ENCODE measurements at places on chromosomes 7 and 10.

DNA sequence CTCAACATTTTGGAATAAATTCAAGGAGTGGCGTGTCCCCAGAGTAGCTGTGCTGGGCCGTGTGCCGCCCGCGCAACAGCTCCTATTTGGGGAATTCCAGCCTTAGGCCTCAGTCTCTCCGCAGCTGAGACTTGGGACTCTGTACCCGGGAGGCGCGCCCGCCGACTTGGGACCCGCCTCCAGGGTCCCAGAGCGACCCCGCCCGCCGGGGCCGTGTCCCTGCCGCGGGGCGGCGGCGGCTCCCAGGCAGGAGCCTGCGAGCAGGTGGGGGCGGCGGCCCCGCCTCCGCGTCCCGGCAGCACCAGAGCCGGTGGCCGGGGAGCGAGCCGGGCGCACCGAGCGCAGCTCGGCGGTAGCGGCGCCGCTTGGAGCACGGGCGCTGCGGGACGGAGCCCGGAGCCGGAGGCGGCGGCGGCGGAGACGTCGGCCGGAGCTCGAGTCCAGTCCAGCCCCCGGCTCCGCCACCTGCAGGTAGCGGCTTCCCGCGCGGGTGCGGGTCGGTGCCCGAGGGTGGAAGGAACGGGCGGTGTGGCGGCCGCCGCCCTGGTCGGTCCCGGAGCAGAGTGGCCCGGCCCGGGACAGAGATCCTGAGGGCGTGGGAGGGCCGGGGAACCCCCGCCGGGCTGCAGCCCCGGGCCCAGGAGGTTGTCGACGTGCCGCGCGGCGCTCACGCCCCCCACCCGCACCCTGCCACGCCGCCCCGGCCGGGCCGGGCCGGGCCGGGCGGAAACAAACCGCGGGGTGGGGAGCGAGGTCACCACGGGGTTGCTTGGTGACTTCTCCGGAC, at the start of gene WIPF3:
TSS of gene WIPF3 (plus strand) at position 301 of the 787 bp plus-strand sequence. CDS start 28,217 bp downstream, outside the sequence.
- peak; percentile 8 for DNase-seq

GRCh38 chr10:108167766-108168165, 1003.3 kb upstream of the SORCS1 start:
- no peak for DNase-seq

GRCh38 chr7:90955641-90956207, 308.5 kb upstream of the FZD1 start:
- no peak for DNase-seq

DNA sequence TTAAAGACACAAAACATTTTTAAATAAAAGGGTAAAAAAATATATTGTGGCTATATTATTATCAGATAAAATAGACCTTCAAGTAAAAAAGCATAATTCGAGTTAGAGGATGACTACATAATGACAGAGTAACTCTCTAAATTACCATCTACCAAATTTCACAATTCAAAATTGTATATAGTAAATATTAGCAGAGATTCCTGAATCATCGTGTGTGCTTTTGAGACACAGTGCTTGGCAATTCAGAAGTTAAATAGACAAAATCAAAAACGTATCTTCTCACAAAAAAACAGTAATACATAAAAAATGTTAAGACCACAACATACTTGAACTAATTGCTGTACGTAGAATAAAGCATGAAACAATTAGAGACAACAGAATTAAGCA, 110.4 kb downstream of the AHR start:
- peak; percentile 17 for DNase-seq

DNA sequence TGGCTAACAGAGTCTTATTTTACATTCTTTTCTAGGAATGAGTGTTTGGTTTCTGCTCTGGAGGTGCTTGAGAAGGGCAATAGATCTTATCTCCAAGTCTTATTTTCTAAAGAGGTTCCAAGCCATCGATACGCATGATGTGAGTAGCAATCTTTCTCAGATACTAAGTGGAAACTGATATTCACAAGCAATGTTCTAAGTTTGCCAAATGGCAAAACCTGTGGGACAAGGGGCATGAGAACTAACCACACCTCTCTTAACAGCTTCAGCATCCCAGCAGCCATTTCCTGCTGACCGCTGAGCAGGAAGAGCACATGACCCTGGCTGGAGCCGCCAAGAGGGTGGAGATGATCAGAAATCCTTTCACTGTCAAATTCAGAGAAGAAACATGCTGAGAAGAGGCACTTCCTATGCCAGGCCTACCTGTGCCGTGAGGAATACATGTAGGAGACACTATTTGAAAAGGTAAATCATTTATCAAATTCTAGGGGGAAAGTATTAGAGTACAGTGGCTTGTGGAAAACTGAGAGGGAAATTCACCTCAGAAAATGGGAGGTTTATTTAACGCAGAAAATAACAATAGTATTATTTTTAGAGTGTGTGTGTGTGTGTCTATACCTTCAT, 35.2 kb downstream of the CCDC71L start:
- DNase-seq, result no peak

GRCh38 chr7:82423446-82423845, 20.1 kb downstream of the CACNA2D1 start:
- DNase-seq, result no peak

GRCh38 chr10:97926055-97926454, 76.4 kb downstream of the GOLGA7B start:
- no peak for DNase-seq
